Fibroblast of skin of right biceps (primary cell): ENCODE measurements at places on chromosomes 5 and 9.

GRCh38 chr9:83219154-83219923 is 156.4 kb upstream of the RASEF start:
- DNase-seq: peak; percentile 70

- no peak for DNase-seq
These were observed 17.8 kb upstream of the PITX1 start for GRCh38 chr5:135051872-135052271.

GRCh38 chr9:111661150-111661801 is at the start of gene GNG10:
TSS of gene GNG10 (plus strand) at chr9:111661605. CDS start at chr9:111661635, 30 bp downstream.
- DNase-seq: peak; percentile 66

DNA sequence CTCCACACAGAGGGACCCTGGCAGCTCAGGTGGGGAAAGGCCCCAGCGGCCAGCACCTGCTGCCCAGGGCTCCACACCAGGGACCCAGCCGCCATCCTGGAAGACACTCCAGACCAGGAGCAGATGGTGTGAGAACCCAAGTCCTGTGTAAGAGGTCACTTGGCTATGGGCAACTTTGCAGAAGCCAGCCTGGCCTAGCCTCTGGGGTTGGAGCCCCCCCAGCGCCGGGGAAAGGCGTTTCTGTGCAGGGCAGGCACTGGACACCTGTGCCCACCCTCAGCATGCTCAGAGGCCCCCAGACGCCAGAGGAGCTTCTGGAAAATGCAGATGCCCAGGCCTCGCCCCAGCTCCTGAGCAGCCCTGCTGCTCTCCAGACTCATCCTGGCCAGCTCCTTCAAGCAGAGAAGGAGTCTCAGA is 34.0 kb downstream of the RASGEF1C start:
- no peak for DNase-seq

DNA sequence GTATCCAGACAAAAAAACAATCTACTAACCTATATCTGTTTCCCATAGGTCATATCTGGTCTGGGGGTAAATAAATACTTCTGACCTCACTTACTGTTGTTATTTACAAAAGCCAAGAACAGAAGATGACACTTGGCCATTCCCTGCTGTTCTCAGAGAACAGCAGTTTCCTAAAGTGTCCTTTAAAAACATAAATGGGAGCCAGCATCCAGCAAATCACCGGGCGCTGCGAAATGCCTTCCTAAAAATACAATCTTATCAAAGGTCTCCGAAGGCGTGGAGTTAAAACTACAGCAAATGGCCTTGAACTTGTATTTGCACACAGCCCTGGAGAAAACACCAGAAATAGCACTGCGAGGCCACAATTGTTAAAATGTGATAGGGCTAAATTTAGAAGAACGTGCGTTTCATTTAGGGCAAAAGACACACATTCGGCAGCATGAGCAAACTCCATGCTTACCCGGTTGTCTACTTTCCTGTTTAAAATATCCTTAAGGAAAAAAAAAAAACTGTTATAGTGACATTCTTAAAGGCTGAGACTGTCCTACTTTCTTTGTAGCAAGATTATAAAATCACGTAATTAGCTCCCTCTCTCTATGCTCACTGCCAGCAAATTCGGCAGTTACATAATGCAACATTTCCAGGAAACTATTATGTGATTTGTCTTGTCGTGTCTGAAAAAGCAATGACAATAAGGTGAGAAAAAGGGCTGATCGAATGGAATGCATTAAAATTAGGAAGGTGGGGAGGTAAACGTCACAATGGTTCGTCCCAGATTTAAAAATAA is 1.5 kb downstream of the NFIL3 start:
- DNase-seq: peak; percentile 67

GRCh38 chr5:1086871-1087270 is 25.0 kb downstream of the SLC12A7 start:
- DNase-seq: no peak

- peak; percentile 27 for DNase-seq
These were observed 512.2 kb downstream of the ZNF608 start for GRCh38 chr5:124234022-124234769.
